ENCODE measurements at places on chromosomes 1 and 21.

DNA sequence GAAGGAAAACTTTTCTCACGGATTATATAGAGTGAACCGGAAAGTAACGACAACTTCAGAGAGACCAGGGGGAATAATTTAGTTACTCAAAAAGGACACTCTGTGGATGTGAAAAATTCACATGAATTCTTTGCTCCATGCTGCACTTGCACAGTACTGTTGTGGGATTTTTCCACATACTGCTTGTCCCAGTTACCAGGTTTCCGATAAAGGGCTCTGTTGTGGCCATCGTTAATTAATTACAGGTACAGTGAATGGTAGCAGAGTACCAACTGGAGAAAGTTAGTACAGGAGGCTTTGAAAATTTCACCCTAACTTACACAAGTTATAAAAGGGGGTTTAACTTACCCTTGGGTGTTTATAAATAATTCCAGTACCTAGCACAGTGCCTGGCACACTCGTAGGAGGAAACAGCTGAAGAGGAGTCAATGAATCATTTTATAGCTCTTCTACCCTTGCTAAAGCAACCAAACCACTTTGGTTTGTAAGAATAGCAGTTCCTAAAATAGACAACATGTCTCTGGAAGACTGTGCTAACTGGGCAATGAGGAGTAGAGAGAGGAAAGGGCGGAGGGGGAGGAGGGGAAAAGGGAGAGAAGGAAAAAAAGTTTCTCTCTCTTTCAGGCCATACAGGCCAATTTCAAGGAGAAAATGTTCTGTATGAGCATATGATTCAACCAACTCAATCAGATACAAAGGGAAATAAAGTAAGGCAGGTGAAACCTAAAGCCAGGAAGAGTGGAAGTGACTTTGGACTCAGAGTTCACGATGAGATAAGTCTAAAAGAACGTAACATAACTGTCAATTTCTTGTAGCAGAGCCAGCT lies 98.3 kb upstream of the MAGI3 start:
- DNase-seq, result no peak

GRCh38 chr1:5720936-5721335 lies 271.3 kb downstream of the NPHP4 start:
- DNase-seq, result no peak

GRCh38 chr1:41598325-41598724 lies 113.8 kb upstream of the EDN2 start:
- no peak for DNase-seq

GRCh38 chr1:160078512-160079195 lies 2.7 kb upstream of the KCNJ9 start:
- DNase-seq, result peak; percentile 42

- DNase-seq, result no peak
These were observed 58.1 kb upstream of the SH3GLB1 start for GRCh38 chr1:86646256-86646655.
